Stimulated activated CD8-positive, alpha-beta memory T cell treated with anti-CD3 and anti-CD28 coated beads, Interleukin-7, amount 100 ng/mL, for 1 hour (primary cell): ENCODE measurements at places on chromosomes 3 and 15.

- DNase-seq: no peak
These were observed 8.0 kb upstream of the ANKRD28 start for GRCh38 chr3:15805756-15806266.

GRCh38 chr3:7865611-7866010 is 636.0 kb upstream of the LMCD1 start:
- DNase-seq: no peak

DNA sequence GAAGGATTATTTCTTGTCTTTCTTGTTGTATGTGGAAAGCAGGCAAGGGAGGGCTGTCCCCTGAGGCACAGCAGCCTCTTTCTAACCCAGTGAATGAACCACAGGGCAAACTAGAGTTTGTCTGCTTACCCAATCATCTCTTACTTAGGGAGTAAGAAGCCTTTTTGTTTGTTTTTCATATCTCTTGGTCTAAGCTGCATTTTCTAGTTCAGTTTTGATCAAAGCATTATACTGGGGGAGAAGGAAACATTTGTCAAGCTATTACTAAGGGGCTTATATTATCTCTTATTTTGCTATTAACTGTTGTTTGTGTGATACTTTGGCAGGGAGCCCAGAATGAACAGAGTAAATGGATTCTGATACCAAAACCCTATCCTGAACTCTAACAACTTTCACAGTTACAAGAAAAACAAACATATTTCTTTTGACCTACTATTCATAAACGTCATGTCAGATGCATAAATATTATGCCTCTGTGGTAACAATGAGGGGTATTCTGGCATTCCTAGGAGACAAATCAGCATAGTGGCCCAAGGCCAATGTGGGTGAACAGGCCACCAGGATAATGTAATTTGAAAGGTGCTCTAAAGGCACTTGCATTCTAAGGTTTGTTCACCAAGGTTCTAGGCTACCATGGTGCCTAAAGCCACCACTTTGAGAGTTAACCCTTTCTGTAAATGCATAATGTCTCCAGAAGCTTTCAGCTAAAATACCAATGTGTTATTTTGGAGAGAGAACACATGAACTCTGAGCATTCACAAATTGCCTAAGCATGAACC is 271.6 kb upstream of the ZPLD1 start:
- no peak for DNase-seq

DNA sequence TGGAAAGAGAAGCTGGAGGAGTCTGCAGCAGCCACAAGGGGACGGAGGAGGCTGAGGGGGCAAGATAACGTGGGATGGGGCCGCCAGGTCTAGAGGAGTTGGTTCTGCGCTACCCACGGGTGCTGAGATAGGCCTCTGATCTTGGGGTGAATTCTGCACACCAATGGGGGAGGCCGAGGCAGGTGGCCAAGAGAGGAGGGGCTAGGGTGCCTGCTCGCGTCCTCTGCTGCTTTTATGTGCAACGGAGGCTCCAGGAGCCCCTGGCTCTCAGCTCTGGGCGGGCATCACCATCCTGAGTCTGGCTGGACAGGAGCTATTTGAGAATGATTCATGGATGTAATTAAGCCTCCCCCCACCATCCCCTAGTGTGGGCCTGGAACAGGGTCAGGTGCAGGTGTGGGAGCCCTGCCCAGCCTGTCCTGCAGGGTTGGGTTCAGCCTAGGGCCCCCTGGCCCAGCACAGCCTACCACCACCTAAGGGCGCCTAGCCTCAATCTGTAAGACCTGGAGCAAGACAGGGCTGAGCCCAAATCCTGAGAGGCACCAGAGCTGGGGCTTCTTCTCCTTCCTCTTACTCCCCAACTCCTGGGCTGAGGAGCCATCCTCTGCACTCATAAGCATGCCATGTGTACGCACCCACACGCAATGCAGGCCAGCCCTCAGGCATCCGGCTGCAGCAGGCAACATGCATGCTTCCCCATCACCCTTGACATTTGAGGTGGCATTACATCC is 32.3 kb upstream of the SEMA3F start:
- no peak for DNase-seq

- DNase-seq: no peak
These were observed 66.3 kb downstream of the CRYGS start for GRCh38 chr3:186477876-186478275.

DNA sequence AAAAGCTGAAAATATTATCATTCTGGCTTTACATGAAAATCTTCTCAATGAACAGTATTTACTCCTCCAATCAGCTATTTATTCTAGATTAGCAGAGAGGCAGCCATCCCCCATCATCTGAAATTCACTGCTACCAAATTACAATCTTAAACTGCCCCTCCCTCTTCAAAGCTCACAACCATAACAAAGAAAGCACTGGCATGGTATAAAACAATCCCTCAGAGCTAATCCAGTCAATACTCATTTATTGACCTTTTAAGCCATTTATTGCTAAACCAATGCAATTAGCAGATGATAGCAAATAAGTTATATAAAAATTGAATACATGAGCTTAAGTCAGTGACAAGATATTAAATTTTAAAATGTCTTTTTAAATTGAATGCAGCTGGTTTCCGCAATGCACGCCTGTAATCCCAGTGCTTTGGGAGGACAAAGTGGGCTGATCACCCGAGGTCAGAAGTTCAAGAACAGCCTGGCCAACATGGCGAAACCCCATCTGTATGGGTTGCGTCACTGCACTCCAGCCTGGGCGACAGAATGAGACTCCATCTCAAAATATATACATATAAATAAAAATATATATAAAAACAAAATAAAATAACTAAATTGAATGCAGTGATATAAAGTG is 12.1 kb downstream of the SLC4A7 start:
- DNase-seq: no peak

DNA sequence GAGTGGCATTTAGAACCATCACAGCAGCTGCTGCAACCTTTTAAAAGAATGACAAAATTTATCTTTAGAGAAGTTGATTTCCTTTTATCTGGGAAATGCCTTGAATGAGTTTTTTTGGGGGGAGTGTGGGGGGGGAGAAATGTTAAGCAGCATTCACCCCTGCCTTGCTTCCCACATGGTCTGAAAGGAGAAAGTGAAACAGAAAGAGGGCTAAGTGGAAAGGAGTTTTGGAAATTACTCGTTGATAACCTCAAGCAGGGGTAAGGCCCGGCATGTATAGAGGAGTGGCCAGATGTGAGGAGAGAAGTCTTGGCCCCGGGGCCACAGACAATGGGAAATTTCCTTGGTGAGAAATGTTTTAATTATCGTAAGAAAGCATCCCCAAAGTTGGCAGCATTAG is 23.5 kb downstream of the B3GALNT1 start:
- no peak for DNase-seq

DNA sequence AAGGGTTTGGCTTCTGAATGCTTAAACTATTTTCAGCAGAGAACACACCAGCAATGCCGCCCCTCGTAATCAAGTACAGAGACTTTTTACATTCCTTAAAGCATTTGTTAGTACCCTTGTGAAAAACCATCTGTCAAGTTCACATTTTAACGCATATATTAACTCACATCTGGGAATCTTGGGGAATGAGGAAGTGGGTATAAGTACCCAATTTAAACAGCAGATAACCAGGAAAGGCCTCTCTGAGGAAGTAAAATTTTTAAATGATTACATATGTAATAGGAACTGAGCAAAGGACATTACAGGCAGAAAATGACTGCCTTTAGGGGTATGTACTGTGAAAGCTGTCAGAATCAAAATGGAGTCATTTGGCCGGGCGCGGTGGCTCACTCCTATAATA is 12.8 kb upstream of the CFAP44 start:
- no peak for DNase-seq

DNA sequence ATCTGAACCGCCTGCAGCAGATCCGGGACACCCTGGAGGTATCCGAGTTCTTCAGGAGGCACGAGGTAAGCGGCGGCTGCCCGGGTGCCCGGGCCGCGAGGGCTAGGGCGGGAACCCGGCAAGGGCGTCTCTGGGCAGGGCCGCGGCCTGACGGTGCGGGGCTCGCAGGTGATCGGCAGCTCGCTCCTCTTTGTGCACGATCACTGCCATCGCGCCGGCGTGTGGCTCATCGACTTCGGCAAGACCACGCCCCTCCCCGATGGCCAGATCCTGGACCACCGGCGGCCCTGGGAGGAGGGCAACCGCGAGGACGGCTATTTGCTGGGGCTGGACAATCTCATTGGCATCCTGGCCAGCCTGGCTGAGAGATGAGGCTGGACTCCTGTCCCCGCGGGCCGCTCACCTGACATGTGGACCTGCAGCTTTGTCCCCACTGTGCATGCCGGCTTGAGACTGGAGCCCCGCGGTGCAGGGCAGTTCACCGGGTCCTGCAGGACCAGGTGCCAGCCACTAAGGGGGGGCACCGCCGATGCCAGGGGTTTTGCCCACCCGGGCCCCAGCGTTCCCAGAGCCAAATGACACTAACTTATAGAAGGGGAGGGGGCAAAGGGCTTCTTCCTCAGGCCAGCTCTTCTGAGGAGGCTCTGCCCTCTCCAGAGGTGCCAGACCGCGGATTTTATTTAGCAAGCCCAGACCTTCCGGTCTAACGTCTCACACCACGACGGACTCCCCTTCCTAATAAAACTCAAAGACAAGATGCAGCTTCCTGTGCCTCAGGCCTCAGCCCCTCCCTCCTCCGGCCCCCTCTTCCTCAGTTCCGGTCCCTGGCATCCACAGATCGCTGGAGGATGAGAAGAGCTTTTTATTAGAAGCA is 9.4 kb downstream of the ITPKA start:
- DNase-seq: no peak

DNA sequence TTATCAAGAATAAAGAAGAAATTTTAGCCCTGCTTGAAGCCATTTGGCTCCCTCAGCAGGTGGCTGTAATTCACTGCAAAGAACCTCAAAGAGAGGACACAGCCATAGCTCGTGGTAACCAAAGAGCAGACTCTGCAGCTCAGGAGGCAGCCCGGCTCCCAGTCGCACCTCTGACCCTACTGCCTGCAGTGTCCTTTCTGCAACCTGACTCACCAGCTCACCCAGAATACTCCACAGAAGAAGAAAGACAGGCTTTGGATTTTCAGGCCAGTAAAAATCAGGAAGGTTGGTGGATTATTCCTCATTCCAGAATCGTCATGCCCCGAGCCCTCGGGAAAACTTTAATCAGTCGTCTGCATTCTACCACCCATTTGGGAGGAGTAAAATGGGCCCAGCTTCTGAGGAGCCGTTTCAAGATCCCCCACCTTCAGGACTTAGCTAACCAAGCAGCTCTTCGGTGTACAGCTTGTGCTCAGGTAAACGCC is 38.6 kb downstream of the ZBTB11 start:
- DNase-seq: no peak

DNA sequence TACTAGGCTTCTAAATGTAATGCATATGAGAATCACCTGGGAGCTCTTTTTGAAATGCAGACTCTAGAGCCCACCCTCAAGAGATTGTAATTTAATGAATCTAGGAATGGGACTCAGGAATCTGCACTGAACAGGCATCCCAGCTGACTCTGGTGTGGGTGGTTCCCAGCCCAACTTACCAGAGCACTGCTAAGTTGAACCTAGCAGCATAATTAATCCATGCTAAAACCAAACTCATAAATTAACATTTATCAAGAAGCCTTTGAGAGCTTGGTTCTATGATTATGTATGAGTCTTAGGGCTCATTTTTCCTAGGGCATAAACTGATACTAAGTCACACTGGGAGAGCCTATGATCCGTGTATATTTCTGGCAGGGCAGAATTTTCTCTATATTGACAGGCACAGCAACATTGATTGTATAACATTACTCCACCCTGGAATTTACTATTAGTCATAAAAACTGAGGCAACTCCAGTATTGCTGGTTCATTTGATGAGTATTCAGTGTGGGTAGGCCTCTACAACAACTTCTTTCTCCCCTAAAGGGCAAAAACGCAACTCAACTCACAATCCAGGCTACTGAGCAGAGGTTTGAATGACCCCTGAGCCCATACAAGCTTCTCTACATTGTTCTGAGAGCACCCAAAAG is 10.7 kb upstream of the CSTA start:
- DNase-seq: no peak

DNA sequence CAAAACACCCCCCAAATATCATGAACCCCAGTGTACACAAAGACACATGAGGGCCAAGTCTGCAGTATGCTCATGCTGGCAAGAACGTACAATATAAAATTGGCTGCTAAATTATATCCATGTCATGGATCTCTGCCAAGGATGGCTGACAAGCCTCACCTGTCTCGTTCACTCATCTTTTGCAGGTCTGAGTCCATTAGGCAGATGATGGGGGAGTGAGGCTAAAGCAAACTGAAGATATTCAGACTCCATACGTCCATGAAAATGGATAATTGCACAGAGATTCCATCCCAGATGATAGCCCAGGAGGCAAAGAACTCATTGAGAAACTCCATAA is 122.3 kb upstream of the PTPRG start:
- DNase-seq: no peak

GRCh38 chr3:14386254-14386653 is 16.2 kb upstream of the SLC6A6 start:
- no peak for DNase-seq

GRCh38 chr3:126309861-126310655 is 47.1 kb downstream of the KLF15 start:
- no peak for DNase-seq

GRCh38 chr15:98881526-98882520 is 125.8 kb downstream of the PGPEP1L start:
- no peak for DNase-seq
